ENCODE measurements at places on chromosomes 4 and X.

DNA sequence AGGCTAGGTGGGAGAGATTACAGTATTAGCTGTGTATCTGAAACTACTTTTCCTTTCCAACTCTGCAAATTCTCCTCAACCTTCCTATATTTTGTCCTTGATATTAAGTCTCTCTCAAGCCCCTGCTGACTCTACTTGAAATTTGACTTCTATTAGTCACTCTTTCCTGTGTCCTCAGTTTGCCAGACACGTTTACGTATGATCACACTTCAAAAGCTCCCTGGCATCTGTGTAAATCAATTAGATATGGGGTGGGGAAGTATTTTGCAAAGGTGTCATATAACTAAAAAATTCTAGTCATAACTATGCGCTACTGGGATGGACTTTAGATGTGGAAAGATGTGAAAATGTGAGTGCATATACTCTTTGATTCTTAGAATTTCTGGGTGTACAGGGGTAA is 67.4 kb upstream of the ARHGAP24 start:
- DNase-seq: no peak

- no peak for DNase-seq
Measured at GRCh38 chr4:146490106-146490505, 31.6 kb downstream of the SLC10A7 start.

- DNase-seq: no peak
Measured at GRCh38 chr4:61428950-61429349, 228.8 kb downstream of the ADGRL3 start.

DNA sequence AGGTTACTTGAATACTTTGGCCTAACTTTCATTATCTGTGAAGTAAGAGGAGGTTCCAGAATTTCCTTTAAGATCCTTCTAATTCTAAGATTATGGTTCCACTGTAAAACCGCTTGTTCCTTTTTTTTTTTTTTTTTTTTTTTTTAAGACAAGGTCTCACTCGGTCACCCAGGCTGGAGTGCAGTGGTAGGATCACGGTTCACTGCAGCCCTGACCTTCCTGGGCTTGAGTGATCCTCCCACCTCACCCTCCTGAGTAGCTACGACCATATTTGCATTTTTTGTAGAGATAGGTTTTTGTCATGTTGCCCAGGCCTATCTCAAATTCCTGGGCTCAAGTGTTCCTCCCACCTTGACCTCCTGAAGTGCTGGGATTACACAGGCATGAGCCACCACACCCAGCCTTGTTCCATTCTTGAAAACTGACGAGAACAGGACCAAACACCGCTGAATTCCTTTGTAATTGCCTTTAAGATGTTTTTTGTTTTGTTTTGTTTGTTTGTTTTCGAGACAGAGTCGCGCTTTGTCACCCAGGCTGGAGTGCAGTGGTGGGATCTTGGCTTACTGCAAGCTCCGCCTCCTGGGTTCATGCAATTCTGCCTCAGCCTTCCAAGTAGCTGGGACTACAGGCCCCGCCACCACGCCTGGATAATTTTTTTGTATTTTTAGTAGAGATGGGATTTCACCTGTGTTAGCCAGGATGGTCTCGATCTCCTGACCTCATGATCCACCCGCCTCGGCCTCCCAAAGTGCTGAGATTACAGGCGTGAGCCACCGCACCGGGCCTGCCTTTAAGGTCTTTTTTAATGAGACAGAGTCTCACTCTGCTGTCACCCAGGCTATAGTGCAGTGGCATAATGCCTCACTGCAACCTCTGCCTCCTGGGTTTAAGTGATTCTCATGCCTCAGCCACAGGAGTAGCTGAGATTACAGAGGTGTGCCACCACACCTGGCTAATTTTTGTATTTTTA is 6.8 kb downstream of the PDS5A start:
- DNase-seq: no peak

DNA sequence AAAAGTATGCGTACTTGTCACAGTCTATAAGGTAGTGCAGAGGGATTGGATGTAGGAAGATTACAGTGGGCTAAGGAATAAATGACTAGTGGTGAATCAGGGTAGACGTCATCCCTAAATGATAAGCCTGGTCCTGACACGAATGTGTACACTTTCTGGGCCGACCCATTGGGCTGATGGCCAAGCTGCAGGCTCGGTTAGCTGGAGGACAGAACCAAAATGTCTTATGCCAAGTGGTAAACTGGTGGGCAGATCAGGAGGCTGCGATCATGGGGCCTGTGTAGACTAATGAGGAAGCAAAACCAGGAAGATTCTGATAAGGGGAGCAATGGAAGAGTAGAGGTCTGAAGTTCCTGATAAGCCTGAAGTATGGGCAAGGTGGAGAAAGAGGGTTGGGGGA is 272.8 kb upstream of the GATB start:
- no peak for DNase-seq

DNA sequence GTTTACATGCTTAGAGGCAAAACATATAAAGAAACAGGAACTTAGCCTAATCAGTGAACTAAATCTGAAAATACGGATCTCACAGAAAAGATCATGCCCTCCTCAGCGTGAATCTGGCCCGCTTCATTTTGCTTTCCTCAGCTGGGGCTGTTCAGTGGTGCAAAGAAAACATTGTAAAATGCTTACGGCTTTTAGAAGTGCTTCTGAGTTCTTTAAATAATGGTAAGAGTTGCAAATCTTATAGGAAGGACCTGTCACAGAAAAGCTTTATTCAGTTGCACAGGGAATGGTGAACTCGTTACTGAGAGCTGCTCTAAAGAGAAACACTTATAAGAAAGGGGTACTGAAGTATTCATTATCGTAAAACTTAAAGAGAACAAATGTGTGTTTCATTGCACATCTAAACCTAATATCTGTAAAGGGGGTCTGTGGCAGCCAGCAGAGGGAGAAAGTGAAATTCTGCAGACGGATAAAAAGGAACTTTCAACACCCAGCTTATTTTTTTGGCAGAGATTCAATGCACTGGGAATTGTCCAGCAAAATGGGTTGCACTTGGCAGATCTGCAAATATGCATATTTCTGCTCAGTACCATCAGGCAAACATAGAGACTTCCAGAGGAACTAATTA is 139.2 kb upstream of the ANK2 start:
- DNase-seq: peak; percentile 38

GRCh38 chrX:106917830-106918500 is 2.2 kb upstream of the CLDN2 start:
- peak; percentile 55 for DNase-seq

GRCh38 chrX:110322603-110323002 is 4.7 kb upstream of the AMMECR1 start:
- no peak for DNase-seq

DNA sequence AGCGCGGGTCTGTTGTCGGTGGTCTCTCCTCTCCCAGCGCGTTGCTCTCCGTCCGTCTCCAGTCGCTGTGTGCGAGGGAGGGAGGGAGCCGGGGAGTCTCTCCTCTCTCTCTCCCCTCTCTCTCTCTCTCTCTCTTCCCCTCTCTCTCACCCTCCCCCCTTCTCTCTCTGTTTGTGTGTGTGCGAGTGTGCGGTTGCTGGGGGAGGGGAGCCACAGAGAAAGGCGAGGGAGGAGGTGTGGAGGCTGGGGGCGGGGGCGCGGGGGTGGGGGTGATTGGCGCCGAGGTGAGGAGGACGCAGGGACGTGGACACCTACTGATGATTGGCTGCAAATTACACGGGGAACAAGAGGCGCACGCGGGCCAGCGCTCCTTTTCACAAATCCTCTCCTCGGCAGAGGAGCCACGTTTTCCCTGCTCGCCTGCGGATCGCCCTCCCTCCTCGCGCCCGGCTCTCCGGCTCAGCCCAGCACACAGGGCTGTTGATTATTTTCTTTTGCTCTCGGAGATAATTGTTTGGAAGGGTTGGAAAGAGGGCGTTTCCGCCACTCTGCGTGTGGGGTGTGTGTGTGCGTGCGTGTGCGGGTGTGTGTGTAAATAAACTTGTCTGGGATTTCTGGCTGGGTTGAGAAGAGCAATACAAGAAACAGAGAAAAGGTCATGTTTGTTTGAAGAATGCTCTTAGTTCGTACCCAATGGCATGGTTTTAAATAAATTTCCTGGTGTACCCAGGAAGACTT is at the start of gene CXXC4:
Gene CXXC4, minus strand, starts transcription at position 73 of the 738 bp plus-strand sequence. CDS start 3,092 bp downstream, outside the sequence.
- DNase-seq: no peak

DNA sequence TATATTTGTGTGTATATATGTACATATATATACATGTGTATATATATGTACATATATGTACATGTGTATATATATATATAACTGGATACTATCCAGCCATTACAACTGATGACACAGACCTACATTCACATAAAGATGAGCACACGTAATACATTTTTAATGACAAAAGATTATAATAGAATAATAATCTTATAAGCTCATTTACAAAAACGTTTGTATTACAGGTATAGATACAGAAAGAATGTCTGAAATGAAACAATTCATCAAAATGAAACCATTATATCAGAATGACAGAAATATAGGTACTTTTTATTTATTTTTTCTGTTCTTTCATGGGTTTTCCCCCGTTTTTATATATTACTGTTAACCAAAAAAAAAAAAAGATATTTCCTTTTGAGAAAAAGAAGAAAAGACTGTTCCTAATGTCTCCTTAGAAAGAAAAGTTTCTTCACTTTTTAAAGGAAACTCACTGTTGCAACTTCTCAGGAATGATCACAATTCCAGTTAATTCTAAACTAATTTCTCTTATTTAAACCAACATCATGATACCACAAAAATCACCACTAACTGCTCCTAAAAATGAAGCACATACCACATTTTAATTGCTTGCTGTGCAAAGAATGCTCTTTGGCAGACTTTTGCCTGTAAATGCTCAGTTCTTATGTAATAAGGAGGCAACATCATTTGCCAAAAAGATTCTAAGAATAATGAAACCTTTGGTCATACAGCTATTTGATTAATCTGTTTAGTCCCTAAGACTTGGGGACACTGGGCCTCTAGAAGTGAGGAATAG is 18.9 kb downstream of the LEF1 start:
- no peak for DNase-seq

DNA sequence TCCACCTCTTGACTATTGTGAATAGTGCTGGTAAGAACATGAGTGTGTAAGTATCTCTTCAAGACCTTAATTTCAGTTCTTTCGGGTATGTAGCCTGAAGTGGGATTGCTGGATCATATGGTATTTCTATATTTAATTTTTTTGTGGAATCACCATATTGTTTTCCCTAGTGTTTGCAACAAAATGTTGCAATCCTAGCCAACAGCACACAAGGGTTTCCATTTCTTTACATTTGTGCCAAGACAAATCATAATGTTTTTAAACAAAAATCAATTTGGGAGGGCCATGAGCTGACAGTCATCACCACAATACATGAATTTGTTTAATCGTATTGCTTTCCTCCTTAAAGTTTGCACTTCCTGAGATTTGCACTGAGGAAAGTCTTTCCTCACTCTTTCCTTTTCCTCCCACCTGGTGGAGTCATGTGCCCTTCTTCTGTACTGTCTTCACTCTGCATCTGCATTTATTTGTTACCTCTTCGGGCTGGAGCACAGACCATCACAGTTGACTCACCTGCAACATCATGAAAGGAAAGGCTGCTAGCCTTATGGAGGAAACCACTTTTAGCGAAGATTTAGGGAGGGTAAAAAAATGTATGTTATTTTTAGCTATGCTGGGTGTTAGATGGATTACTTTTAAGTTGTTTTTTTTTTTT is 269.4 kb downstream of the DCTD start:
- no peak for DNase-seq

DNA sequence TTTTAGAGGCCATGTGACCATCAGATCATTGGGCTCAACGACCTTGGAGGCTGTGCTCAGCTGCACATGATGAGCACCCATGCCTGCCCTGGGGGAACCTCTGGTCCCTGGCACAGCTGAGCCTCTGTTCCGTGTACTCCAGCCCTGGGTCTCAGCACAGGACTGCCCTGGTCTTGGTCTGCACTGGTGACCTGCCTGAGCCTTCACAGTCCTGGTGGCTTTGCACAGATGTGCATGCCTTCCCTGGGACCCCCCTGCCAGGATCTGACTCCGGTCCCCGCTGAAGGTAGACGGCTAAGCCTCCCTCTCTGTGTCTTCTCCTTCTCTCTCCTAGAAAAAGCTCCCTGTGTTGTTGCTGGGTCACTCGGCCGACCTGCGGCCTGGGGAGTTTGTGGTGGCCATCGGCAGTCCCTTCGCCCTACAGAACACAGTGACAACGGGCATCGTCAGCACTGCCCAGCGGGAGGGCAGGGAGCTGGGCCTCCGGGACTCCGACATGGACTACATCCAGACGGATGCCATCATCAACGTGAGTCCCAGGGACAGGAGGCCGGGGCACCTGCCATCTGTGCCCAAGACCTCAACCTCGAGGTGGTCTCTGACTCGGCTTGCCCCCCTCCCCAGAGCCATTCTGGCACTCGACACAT is 21.6 kb downstream of the HTRA3 start:
- no peak for DNase-seq

DNA sequence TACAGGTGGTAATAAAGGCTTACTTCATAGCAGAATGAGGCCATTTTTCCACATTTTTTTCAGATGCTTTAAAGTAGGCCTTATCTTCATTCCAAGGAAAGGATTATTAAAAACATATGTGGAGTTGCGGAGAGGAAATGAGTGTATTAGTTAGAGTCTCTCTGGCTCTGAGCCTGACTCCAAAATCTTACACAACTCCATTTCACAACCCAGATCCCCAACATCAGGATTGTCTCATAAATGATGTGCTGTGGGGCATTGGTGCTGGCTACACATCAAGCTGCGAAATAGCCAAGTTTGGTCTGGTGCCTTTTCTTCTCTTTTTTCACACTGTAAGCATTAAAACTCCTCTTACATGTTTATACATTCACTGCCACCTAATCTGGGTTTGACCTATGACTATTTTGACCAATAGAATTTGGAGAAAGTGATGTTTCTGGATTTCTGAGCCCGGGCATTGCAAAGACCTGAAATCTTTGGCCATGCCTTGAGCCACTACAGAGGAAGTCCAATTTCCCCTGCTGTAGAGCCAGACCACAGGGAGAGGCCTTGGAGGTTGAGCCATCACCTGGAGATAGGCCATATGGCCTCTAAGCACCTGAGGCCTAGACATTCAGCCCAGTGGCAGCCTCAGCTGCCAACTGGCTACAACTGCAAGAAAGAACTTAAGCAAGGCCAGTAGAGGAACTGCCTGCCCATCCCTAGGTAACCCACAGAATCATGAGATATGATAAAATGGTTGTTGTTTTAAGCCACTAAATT is 16.7 kb upstream of the SOD3 start:
- DNase-seq: peak; percentile 92

GRCh38 chr4:87078987-87079486 is 141.4 kb downstream of the KLHL8 start:
- DNase-seq: no peak

- no peak for DNase-seq
Measured at GRCh38 chr4:118983831-118984230, 95.2 kb downstream of the SYNPO2 start.

GRCh38 chrX:35726176-35726575 is 72.0 kb upstream of the MAGEB16 start:
- no peak for DNase-seq

DNA sequence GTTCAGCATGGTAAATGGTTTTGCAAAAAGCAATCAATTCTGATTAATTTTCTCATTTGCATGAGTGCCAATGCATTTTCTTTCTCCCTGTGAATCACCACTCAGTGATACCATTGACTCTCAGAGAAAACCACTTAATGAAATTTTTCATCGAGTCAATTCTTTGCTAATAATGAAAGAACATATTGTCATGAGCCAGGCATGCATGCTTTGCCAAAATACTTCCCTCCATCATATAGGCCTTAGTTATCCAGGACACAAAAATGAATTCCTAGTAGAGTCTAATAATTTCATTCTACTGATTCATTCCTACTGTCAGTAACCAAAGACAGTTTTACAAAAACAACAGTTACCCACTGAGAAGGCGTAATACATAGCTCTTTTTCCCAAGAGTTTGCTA is 680.0 kb downstream of the TRIML1 start:
- DNase-seq: no peak

- no peak for DNase-seq
Measured at GRCh38 chr4:11525085-11525484, 96.4 kb upstream of the HS3ST1 start.
